Testis (tissue), 5 donors: ENCODE measurements at places on chromosomes 3 and 15. TPM values are rescaled to one million over a fixed set of nuclear protein-coding genes. Genes with fewer than 3 reads are reported as not detected.

The KNG1 gene
- 0.31 TPM for total RNA-seq

The C3orf49 gene
- 0.63 TPM for total RNA-seq

The MEIS2 gene
- 15.7 TPM for total RNA-seq

The EID1 gene
- total RNA-seq, result 164 TPM

The OCA2 gene
- total RNA-seq, result 4.5 TPM

The SAMMSON gene
- total RNA-seq, result 3.8 TPM

The GLDN gene
- total RNA-seq, result 1.3 TPM

The NSMCE3 gene
- total RNA-seq, result 24.8 TPM

DNA sequence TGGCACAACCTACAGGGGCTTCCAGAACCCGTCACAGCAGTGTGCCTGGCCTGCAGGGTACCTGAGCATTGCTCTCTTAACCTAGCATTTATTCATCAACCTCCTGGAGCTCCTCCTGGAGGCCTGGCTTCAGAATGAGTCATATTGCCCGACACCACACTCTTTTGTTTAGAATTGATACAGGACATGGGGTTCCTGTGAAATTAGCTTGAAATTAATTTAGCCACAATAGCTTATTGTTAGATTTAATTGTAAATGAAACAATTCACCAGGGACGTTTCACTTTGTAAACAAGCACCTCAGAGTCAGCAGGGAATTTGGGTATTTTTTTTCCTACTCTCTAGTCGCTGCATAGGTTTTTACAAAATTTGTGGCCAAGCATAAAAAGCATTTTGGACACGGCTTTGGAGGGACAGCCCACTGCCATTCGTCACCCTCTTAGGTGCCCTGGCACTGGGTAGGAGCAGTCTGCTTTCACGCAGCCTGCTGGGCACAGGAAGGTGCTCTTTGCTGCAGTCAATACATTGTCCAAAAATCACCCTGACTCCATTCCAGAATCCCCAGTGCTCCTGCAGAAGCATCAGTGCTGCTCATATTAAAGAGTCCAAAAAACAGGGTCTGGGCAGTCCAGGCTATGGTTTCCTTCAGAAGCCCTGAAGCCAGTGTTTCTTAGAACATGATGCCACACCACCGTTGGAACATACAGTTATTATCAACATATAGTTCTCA is 60.8 kb upstream of the MEF2A start:
- no peaks in the 10 kb centered on the region for H3K36me3 ChIP-seq
- no peak overlapping the region for H3K4me3 ChIP-seq
- H3K27me3 ChIP-seq, result no peaks in the 10 kb centered on the region

DNA sequence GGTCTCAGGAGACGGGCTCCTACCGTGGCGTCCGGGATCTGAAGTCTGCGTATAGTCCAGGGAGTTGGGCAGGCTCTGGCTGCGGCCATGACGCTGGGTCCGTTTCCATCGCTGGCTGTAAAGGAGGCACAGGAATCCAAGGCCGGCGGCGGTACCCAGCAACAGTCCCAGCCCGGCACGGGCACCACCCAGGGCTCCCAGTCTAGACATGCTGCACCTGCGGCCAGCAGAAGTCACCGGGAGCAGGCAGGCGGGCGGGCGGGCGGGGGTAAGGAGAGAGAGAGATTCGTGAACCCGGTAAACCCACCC is 526 bp downstream of the RMDN3 start:
- H3K4me1 ChIP-seq, result peaks cover 5% of the 10 kb centered on the region
- peak overlapping the region; percentile 78 for H3K4me3 ChIP-seq
- H3K27me3 ChIP-seq, result no peaks in the 10 kb centered on the region
- no peaks in the 10 kb centered on the region for H3K36me3 ChIP-seq
- DNase-seq, result no peak

GRCh38 chr3:71039332-71039731 is 544.2 kb downstream of the FOXP1 start:
- no peaks in the 10 kb centered on the region for H3K36me3 ChIP-seq
- DNase-seq, result no peak
- H3K4me1 ChIP-seq, result no peaks in the 10 kb centered on the region
- no peak overlapping the region for H3K4me3 ChIP-seq
- H3K27me3 ChIP-seq, result no peaks in the 10 kb centered on the region

DNA sequence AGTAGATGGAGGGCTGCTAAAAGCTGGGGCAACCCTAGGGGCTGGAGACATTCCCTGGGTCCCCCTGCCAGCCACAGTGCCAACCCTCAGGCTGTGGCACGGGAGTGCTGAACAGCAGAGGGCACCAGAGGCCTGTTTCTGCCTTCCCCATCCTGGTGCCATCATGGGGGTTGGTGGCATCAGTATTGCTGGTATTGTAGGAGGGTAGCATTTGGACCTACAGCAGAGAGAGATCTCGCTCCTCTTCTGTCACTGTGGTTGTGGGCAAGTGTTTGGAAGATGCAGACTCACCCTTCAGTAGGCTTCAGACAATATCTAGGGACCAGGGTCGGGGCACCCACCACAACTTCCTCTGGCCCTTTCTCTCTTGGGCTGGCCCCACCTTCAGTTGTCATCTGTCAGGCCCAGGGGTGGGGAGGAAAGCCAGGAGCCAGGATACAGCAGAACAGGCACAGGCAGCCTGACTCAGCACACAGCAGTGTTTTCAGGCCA is 123.5 kb downstream of the RPLP1 start:
- H3K4me1 ChIP-seq, result no peaks in the 10 kb centered on the region
- no peak overlapping the region for H3K27ac ChIP-seq
- no peaks in the 10 kb centered on the region for H3K27me3 ChIP-seq
- no peak overlapping the region for H3K4me3 ChIP-seq

- no peak overlapping the region for H3K27ac ChIP-seq
- H3K4me3 ChIP-seq, result no peak overlapping the region
- DNase-seq, result no peak
- no peaks in the 10 kb centered on the region for H3K27me3 ChIP-seq
- no peaks in the 10 kb centered on the region for H3K36me3 ChIP-seq
Observed at GRCh38 chr15:90705212-90705611, 11.9 kb upstream of the BLM start.

DNA sequence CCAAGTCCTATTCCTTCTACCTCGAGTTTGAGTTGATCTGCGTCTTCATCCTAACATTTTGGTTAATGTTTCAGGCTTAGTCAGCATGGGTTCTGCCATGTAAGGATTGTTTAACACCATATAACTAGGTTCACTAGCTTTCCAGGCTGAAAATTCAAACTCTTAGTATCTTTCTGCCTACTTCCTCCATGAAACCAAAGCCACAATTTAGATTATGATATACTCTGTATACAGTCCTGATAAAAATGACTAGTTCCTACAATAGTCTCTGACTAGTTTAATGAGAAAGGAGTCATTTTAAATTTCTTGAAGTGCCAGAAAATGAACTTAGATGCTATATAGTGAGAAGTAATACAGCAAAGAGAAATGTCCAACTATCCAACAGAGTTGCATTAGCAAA is 6.6 kb upstream of the BTLA start:
- no peak for DNase-seq
- no peak overlapping the region for H3K27ac ChIP-seq
- no peaks in the 10 kb centered on the region for H3K27me3 ChIP-seq

DNA sequence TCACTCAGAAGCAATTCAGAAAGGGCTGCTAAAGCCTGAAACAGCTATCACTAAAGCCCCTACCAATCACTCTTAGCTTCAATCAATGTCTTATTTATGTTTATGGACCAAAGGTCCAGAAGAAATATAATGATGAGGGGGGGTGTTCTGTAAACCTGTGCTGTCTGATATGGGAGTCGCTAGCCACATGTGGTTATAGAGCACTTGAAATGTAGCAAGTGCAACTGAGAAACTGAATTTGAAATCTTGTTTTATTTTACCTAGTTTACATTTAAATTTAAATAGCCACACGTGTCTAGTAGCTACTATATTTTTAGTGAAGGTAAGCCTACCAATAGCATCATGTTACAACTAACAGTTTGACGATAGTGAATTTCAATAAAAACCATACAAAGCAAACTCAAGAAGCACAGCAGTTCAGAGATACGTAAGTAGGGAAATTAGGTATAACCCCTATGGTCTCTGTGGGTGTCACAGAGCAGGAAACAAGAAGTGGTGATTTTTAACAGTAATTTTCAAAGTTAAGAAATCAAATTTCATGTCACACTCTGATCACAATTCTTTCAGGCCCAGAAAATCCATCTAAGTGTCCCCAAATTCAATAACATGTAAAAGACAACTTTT is 3.6 kb downstream of the POU1F1 start:
- no peak for DNase-seq
- H3K4me3 ChIP-seq, result no peak overlapping the region
- no peak overlapping the region for H3K27ac ChIP-seq

DNA sequence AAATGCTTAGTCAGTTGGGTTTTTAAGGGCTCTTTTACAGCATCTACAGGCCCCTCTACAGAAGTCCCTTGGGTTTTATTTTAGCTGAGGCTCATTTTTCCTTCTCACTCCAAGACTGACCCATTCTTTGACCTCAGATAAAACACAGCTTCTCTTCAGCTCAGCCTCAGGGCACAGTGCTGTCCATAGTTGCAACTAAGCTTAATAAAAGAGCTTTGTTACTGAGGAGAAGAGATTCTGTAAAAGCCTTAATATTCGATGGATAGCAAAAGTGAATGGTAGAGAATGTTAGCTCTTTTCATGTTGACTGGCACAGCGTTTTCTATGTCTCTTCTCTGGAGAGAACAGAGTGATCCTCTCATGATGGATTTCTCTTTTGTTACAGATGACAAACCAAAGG is 277.9 kb downstream of the BBX start:
- H3K27me3 ChIP-seq, result no peaks in the 10 kb centered on the region
- H3K27ac ChIP-seq, result no peak overlapping the region
- no peak overlapping the region for H3K4me3 ChIP-seq
- peaks cover 19% of the 10 kb centered on the region for H3K4me1 ChIP-seq

DNA sequence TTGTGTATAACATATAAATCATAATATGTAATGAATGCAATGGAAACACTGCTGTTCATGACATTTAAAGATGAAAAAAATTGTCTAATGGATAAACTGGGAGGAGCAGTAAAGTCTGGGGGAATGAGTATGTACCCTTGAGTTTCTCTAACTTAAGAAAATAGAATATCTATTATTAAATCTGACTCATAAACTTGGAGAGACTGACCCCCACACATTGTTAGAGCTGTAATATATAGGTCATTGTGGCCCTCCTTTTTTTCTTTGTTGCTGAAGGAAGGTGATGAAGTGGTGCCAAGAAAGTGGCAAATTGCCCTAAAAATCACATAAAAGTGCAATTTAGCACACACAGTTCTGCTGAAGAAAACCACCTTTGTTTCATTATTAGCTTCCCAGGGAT is 389.8 kb upstream of the RARB start:
- DNase-seq, result no peak
- H3K27ac ChIP-seq, result no peak overlapping the region
- H3K4me3 ChIP-seq, result no peak overlapping the region
- H3K27me3 ChIP-seq, result no peaks in the 10 kb centered on the region
- no peaks in the 10 kb centered on the region for H3K4me1 ChIP-seq

- H3K36me3 ChIP-seq, result no peaks in the 10 kb centered on the region
- no peaks in the 10 kb centered on the region for H3K27me3 ChIP-seq
- peak overlapping the region; percentile 4 for H3K27ac ChIP-seq
- H3K4me1 ChIP-seq, result peaks cover 16% of the 10 kb centered on the region
Observed at GRCh38 chr15:101477851-101478362, 11.6 kb downstream of the PCSK6 start.

GRCh38 chr3:124972457-124972856 is 37.9 kb upstream of the MUC13 start:
- no peaks in the 10 kb centered on the region for H3K4me1 ChIP-seq
- H3K27ac ChIP-seq, result no peak overlapping the region
- no peaks in the 10 kb centered on the region for H3K36me3 ChIP-seq
- no peak for DNase-seq
- H3K27me3 ChIP-seq, result no peaks in the 10 kb centered on the region

DNA sequence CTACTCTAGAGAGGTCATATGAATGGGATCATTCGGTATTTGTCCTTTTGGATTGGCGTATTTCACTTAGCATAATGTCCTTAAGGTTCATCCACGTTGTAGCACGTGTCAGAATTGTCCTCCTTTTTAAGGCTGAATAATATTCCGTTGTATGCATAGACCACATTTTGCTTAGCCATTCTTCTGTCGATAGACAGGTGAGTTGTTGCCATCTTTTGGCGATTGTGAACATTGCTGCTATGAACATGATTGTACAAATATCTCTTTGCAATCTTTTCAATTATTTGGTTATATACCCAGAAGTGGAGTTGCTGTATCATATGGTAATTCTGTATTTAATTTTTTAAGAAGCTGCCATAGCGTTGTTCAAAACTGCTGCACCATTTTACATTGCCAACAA is 52.4 kb upstream of the GOLGA8J start:
- H3K27me3 ChIP-seq, result no peaks in the 10 kb centered on the region
- no peak overlapping the region for H3K27ac ChIP-seq
- H3K36me3 ChIP-seq, result no peaks in the 10 kb centered on the region
- H3K4me1 ChIP-seq, result no peaks in the 10 kb centered on the region
- no peak for DNase-seq

DNA sequence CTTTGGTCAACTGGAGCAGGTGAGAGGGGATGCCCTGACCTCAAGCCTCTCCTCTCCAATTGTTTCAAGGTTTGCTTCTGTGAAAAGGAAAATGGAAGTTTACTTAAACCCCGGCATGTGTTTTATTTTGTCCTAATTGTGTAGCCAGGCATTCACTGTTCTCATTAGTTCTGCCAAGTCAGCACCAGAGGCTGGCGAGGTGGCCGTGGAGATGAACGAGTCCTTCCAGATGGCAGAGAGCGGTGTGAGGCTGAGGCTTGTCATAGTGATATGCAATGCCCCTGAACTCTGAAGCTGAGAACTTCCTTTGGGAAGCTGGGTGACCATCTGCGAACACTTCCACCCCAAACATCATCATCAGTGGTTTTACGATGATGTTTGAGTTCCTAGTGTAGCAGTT is 199.6 kb downstream of the TJP1 start:
- no peak overlapping the region for H3K27ac ChIP-seq
- H3K4me1 ChIP-seq, result no peaks in the 10 kb centered on the region
- H3K27me3 ChIP-seq, result no peaks in the 10 kb centered on the region
- H3K36me3 ChIP-seq, result no peaks in the 10 kb centered on the region
- no peak overlapping the region for H3K4me3 ChIP-seq

DNA sequence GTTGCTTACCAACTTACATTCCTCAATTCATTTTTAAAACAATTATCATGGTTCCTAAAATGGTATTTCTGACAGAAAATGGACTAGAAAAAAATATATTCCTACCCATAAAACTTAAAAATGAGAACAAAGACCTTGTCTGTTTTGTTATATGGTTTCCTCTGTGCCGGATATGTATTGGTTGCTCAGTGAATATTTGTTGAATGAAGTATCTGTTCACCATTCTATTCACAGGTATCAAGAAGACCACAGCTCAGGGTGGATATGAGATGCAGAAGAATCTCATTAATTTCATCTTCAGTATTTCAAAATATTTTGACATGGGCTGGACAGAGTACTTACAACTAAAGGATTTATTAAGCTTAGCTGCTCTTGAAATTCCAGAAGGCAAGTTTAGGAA is 58.1 kb downstream of the TUSC7 start:
- no peak for DNase-seq
- no peak overlapping the region for H3K4me3 ChIP-seq
- H3K4me1 ChIP-seq, result no peaks in the 10 kb centered on the region
- no peaks in the 10 kb centered on the region for H3K27me3 ChIP-seq
